Type B pancreatic cell (in vitro differentiated cells): ENCODE measurements at places on chromosomes 1 and 21.

GRCh38 chr1:31788825-31789256 is 24.7 kb upstream of the ADGRB2 start:
- no peak for DNase-seq

DNA sequence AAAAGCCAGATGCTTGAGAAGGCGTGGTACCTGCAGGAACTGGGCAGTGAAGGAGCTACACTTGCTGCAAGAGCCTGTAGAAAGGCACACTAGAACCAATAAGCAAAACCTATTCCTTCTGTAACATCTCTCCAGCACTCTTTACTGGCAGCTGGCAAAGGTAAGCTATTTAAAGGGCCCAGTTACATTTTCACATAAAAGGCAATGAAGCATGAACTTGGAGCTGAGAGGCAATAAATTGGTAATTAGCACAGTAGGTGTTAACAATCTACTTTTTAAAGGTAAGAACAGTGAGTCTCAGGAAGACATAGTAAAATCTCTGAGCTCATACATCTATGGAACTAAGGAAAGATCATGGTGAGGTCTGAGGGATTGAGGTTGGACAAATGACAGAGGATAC is 167.1 kb upstream of the OLFM3 start:
- no peak for DNase-seq

DNA sequence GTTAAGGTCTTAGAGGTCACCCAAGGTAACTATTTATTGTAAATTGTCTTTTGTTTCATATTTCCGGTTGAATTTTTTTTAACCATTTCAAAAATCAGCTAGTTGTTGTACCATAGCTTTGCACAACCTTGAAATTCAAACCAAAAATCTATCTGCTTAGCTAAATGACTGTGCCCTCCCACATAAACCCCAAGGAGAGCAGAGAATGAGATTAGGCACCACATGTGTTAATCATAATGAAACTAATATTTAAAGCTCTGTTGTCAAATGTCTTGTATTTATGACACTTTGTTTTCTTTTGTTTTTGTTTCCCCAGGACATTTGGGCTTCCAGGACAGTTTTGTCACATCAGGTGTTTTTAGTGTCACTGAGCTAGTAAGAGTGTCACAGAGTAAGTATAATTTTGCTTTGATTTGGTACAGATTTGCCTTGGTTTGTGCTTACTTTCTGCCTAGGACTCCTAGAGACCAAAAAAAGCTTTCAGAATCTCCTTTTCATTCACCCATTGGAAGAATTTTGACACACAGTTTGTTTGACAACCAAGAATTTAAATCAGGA is 249.9 kb downstream of the NFIA start:
- DNase-seq, result no peak

GRCh38 chr1:162391790-162392563 is 10.4 kb downstream of the C1orf226 start:
- no peak for DNase-seq

DNA sequence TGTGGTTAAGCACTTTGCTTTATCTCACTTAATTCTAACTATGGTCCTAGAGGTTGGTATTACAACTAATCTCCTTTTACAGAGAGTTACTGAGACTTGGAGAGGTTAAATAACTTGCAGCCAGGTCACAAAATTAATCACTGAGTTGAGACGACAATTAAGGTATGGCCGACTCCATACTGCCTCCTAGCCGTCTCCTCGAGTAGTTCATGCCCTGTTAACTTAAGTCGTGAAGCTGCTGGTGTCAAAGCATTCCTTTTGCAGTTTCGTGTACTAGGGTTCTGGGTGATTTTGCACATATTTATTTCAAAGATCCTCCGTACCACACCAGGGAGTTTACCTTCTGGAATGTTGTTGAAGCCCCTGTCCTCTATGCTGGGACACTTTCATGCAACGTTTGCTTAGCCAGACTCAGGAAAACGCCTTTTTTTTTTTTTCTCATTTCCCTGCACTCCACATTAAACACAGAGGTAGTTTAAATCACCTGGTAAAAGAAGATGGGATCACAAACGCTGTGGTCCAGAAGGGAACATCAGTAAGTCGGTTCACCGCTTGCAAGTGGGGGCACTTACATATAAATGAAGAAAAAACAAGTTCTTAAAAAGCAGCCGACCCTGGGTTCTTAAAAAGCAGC is 570 bp upstream of the NEK7 start:
- DNase-seq, result no peak

DNA sequence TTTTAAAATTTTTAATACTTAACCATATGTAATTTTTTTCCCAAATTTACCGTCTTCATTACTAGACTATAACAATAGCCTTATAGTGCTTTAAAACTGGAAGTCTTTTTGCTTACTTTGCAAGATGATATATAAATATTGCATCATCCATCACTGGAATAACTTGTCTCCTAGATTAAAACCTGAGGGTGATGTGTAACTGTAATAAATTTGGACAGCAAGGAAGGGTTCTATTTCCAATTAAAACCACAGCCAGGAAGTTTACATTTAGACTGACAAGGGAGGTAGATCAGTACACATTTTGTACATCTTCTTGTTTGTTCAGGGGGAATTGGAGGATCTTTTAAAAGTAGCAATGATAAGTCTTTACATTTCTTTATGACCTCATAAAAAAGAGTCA is 21.9 kb downstream of the NTNG1 start:
- DNase-seq, result no peak

DNA sequence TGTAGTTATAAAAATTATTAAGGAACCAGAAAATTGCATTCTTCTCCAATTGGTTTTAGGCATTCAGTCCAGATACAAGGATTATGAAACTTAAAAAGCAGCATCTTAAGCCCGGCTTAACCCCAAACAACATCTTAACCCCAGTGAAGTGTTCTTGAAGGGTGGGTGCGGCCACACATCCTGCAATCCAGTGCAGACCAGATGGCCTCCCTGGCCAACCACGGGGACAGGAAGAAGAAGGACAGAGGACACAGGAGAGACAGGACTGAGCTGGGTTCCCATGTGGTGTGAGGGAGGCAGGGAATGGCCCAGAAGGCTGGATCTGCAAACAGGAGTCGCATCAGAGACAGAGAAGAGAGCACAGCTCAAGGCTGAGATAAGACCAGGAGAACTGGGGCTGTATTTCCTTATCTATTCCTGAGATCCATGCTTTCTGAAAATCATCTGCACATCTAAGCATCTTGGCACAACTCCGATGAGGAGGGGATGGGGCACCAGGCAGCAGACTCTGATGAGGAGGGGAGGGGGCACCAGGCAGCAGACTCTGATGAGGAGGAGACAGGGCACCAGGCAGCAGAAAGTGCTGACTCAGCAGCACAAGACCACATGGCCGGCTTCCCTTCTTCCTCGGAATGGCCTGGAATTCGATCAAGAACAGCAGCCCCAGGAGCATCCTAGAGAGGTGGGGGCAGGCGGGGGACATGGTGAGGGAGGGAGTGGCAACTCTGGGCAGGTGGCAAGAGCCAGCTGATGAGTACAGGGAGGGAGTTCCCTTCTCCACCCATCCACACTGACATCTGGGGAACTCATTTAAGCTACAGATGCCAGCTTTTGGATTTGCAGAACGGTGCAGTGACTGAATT is 26.6 kb downstream of the ABCG1 start:
- no peak for DNase-seq

DNA sequence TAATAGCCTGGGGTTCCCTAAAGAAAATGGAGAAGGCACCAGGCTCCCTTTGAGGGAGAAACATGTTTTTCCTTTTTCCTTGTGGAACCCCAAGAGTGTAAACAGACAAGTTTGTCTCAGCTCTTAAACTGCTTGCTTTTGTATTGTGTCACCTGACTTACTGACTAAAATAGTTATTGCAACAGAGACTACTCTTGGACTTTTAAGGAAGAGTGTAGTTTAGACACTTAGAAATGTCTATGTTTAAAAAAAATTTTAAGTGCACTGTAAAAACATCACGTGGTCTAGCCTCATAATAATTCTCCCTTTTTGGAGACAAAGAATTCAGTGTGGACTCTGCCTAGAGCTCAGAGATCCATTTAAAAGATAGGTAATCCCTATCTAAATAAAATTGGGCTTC is 141.1 kb downstream of the TRIM33 start:
- no peak for DNase-seq

DNA sequence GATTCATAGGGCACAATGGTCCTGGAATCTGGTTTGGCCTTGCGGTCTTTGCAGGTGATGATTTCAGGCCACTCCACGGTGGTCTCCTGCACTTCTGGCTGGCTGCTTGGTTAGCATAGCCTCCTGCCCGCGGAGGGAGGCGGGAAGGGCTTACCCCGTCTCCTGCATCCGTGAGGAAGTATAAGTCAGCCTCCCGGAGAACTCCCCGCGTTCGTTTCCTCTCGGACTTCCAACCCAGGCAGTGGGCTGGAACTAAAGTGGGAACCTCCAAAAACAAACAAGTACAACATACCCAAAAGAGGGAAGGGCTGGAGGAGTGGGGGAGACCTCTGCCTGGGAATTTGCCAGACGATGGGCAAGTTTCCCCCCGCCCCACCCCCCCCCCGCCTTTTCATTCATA is 939 bp upstream of the CCN1 start:
- no peak for DNase-seq

DNA sequence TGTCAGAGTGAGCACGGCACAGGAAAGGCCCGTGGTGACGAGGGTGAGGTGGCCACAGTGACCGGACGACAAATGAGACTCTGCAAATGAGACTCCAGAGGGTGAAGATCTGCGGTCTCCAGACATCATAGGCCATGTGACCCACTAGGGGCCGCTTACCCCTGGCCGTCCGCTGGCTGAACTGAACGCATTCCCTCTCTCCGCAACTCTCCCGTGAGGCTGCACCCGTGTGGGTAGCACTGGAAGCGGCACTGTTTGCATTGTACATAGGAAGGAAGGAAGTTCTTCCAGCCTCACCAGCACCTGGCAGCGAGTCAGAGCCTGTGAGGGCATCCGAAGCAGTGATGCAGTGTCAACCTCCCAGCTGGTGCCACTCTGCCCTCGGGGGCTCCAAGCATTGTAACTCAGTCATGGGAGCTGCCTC is 23.6 kb upstream of the SPSB1 start:
- DNase-seq, result no peak

DNA sequence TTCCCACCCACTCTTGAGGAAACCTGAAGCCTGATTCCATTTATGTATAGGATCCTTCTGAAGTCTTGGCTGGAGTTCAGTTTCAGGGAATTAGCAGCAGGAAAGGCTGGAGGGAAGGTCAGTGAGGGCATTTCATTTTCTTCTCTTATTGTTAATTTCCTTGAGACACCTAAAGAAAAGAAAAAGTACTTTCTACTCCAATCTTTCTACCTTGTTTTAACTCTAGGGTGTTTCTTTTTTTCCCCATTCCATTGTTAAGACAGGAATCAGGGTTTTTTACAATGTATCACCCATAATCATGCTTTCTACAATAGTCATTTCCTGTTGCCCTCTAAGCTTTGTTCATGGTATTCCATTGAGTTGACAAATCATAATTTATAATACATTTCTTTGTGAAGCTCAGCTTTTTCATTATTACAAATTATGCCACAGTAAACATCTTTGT is 27.4 kb downstream of the SNRPE start:
- DNase-seq, result no peak

DNA sequence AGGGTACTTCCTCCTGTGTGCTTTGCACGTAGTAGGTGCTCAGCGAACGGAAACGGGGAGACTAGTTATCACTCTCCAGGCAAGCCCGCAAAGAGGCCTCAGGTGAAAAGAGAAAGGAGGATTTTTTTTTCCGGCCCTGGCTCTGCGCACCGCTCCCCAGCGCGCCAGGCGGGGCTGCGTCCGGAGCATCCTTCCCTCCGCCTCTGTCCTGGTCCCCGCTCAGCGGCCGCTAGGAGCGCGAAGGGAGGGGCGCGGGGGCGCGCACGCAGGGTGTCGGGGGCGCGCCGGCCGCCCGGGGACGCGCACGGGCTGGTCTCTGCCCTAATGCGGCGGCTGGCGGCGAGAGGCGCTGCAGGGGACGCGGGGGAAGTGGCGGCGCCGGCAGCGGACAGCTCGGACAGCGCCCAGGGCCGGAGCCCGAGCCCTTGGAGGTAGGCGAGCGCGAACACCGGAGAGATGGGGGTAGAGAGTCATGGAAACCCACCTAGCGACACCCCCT is 42.3 kb upstream of the NFASC start:
- peak; percentile 83 for DNase-seq

DNA sequence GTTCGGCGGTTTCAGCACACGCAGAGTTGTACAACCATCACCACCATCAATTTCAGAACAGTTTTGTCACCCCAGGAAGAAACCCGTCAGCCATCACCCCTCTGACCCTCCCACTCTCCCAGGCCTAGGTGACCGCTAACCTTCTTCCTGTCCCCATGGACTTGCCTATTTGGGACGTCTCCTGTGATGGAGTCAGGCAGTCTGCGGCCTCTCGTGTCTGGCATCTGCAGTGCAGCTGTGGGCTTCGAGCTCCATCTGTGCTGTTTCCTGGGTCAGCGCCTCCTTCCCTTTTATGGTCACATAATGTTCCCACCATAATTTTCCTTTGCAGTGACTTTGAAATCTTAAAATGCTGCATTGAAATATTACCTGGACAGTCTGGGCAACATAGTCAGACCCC is 24.4 kb downstream of the SLC45A1 start:
- no peak for DNase-seq

DNA sequence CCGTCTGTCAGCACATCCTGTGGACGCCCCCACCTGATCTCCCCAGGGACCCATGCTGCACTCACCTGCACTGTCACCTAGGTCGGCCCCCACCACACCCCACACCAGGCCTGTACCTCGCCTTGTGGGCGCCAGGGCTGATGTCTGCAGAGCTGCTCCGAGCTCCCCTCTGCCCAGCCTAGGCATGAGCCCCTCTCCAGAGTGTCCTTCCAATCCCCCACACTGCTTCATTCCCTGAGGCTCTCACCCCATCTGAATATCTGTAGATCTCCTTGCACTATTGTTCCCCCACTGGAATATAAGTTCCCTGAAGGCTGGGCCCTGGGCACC is 12.2 kb downstream of the UMODL1 start:
- no peak for DNase-seq

GRCh38 chr1:208756339-208756981 is 512.3 kb upstream of the PLXNA2 start:
- no peak for DNase-seq

GRCh38 chr1:201371276-201371675 is 6.2 kb downstream of the TNNT2 start:
- DNase-seq, result no peak

DNA sequence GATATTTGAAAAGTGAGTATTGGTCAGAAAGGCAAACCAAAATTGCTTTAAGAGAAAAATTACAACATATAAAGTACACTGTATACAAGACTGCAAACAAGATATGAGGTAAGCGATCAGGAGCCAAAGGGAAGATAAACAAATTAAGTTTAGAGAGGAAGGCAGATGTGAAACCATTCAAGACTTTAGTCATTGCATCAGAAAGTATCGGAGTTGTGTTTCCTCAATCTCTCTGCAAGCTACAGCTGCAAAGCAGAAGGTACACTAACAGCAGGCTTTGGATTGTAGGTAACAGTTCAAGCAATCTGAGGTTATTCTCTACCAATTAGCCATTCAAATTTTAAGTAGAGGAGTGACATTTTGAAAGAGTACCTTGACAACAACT is 21.3 kb upstream of the TLCD4 start:
- no peak for DNase-seq
